Left kidney (tissue), 8 donors: ENCODE measurements at places on chromosomes 16 and 17.

DNA sequence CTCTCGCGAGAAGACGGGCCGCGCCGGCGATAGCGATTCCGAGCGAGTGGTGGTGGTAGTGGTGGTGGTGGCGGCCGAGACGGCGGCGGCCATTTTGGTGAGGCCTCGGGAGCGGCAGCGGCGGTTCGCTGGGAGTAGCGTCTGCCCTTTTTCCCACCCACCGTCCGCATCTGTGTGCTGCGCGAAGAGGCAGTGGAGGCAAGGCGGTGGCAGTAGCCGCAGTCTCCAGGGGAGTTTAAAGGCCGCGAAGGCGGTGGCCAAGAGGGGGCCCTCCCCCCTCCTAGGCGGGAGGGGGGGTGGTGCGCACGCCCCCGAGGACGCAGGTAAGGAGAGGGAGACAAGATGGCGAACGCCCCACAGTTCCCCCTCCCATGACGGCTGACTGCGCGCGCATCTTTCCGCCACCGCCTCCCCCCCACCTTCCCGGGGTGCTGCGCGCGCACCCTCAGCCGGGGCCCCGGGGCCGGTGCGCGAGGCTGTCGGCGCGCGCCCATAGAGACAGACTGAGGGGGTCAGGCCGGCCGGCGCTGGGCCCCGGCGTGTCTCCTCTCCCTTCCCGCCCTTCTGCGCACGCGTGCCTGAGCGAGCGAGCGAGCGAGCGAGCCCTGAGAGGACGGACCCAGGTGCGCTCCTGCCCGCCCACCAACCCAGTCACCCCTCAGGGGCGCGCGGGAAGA, 694 bp upstream of the SRCAP start:
- peak; percentile 96 for DNase-seq

- DNase-seq = peak; percentile 13
These were observed 203.7 kb downstream of the PHKB start for GRCh38 chr16:47664653-47665325.

DNA sequence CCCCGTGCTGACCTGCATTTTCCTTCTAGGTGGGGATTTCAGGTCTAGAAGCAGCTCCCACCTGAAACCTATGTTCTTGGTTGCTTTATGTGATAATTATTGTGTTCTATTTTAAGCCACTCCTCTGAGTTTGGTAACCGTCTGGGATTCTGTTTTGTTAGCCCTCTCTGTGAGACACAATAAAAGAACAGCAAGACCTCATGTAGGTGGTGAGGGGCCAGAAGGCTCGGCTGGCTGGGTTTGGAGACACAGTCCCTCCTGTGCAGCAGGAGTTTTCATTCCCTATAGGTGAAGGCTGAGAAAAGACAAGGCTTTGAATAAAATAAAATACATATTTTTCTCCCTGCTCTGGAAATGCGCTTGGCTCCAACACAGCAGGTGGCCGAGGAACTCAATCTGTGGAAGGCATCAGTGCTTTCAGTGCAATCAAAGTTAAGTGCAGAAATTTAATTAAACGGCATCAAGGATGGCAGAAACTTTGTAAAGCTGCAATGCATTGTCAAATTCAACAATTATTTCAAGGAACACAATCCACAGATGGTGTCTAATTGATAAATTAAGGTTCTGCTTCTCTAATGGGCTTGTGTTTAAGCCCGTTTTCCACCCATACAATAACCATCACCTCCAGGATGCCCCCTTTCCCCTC, 107.8 kb downstream of the MSI2 start:
- no peak for DNase-seq

DNA sequence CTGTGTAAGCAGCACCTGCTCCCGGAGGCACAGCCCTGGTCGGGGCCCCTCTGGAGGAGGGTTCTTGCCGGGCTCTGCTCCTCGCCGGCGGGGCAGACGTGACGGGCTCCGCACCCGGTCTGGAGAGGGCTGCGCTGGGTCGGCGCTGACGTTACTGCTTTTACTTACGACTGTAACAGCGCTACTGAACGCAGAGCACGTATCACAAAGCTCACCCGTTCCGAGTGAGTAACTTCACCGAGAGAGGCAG, 1.3 kb upstream of the RAB40C start:
- no peak for DNase-seq

DNA sequence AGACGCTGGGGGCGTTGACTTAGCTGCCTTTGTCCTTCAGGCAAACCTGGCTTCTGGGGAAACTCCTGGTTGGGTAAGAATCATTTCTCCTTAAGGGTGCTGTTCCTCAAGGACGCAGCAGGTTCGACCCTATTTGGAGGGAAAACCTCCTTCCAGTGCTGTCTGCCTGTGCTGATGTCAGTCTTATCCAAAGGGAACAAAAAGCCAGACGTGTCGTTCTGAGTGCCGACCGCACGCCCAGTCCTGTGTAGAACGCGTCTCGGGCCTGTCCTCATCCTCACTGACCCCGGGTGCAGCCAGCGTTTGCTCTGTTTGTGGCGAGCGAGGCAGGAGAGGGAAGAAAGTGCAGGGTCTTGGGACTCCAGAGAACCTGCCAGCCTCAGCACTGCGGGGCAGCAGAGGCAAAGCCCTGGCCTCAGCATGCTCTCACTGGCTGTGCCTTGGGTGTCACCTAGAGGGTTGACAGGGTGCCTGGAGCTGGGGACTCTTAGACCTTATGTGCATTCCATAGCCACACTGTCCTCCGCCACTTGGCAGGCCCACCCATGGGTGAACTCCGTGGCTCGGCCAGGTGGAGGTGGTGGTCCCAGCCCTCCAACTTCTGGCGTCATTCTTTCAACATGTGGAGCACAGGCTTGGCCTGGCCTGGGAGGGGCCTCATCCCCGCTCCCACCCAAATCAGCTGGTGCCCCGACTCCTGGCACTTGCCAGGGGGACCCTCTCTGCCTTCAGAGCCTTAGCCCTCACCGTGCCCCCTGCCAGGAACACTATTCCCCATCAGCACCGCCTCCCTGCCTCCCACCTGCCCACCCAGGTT, 6.0 kb downstream of the SNN start:
- DNase-seq = no peak

DNA sequence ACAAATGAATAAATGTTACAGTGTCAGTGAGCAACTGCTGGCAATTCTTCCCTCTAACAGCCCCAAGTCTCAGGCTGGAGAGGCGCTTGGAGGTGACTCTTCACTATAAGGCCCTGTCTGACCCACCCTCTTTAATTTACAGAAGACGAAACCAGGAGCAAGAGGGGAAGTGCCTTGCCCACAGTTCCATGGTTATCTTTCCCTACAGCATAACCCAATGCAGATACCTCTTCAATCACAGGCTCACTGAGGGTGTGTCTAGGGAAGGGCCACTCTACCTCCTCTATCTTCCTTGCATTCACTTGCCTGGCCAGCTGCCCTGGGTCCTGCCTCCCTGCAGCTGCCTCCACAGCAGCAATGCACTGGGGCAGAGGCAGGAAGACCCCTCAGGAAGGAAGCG, 9.6 kb upstream of the N4BP1 start:
- no peak for DNase-seq

DNA sequence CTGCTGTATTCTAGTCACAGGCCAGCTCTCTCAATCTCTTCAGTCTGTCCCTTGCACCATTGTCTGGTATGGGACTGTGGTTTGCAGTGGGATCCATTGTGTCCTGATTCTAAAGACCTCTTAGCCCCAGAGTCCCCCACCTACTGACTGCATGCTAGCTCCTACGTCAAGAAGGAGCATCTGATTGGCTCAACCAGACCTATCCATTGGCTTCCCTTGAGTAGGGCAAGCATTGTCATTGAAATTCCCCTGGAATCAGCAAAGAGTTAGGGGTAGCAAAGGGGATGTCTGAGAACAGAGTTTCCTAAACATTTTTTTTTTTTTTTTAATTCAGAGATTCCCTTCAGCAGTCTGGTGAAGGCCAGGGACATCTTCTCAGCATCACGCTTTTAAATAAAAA, 175.3 kb upstream of the MPHOSPH6 start:
- DNase-seq = no peak

GRCh38 chr16:55016515-55016914, 85.8 kb downstream of the IRX5 start:
- DNase-seq = no peak

- DNase-seq = no peak
These were observed 16.4 kb upstream of the SEC14L1 start for GRCh38 chr17:77124192-77124889.

- DNase-seq = no peak
These were observed 877 bp upstream of the CSNK1D start for GRCh38 chr17:82274134-82275020.

GRCh38 chr16:56140645-56141044, 50.6 kb upstream of the GNAO1 start:
- no peak for DNase-seq

- no peak for DNase-seq
These were observed 13.6 kb downstream of the HSD11B2 start for GRCh38 chr16:67444259-67445125.
